ENCODE measurements at places on chromosomes 12 and 14. TPM values are rescaled to one million over a fixed set of nuclear protein-coding genes. Genes with fewer than 3 reads are reported as not detected.

TRMT61A gene
- total RNA-seq, result 1.2 TPM

RIMKLB gene
- 113 TPM for total RNA-seq

CNTN1 gene
- 0.17 TPM for total RNA-seq

DNA sequence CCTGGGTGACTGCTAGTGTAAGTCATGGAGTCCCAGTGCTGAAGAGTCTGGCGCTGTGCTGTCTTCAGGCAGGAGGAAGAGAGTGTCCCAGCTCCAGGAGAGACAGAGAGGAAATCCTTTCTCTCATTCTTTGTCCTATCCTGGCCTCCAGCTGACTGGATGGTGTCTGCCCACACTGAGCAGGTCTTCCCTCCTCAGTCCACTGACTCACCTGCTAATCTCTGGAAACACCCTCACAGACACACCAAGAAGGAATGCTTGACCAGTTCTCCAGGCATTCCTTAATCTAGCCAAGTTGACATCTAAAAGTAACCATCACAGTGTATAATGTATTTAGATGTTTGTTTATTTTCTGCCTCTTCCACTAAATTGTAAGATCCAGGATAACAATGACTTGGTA lies 53.9 kb downstream of the EMP1 start:
- H3K36me3 ChIP-seq, result no peaks in the 10 kb centered on the region
- H3K4me3 ChIP-seq, result no peak overlapping the region
- no peak for DNase-seq
- H3K27me3 ChIP-seq, result no peaks in the 10 kb centered on the region

- H3K4me1 ChIP-seq, result peaks cover 27% of the 10 kb centered on the region
- H3K36me3 ChIP-seq, result no peaks in the 10 kb centered on the region
- H3K4me3 ChIP-seq, result peak overlapping the region; percentile 36
These were observed 19.6 kb upstream of the ATP5MC2 start for GRCh38 chr12:53695152-53696145.

DNA sequence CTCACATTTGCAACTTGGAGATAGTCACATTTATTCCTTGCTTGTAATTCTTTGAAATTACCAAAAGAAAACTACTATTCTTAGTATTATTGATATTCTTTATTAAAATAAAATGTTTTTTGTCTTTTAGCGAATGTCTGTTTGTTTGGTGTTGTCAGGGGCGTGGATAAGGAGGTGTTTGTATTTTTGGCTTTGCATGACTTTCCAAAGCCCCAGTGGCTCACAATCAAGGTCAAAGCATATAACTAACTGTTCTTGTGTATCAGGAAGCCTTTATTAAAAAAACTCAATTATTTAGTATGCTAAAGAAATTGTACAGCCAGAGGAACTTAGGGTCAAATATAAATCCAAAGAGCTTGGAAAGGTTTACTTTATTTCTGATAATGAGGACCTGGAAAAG lies 17.9 kb downstream of the GPHB5 start:
- DNase-seq, result no peak
- H3K4me1 ChIP-seq, result peaks cover 9% of the 10 kb centered on the region
- H3K27me3 ChIP-seq, result no peaks in the 10 kb centered on the region
- H3K27ac ChIP-seq, result no peak overlapping the region
- H3K4me3 ChIP-seq, result no peak overlapping the region

- no peak overlapping the region for H3K4me3 ChIP-seq
- no peak overlapping the region for H3K27ac ChIP-seq
- no peaks in the 10 kb centered on the region for H3K27me3 ChIP-seq
- no peaks in the 10 kb centered on the region for H3K36me3 ChIP-seq
- peaks cover 15% of the 10 kb centered on the region for H3K4me1 ChIP-seq
These were observed 142.8 kb downstream of the SLC8A3 start for GRCh38 chr14:70045844-70046535.

All from neural progenitor cell (in vitro differentiated cells).